CD4-positive, alpha-beta T cell treated with Interleukin-15 for 1 hour (primary cell): ENCODE measurements at places on chromosomes 12 and 14.

GRCh38 chr12:6838854-6839253 is 1.9 kb upstream of the GNB3 start:
- no peak for DNase-seq

GRCh38 chr12:117857632-117858612 is 110.9 kb downstream of the KSR2 start:
- peak; percentile 26 for DNase-seq

- peak; percentile 74 for DNase-seq
Observed at GRCh38 chr12:674272-674781, 11.1 kb upstream of the NINJ2 start.

- no peak for DNase-seq
Observed at GRCh38 chr14:75322746-75323145, 44.1 kb downstream of the FOS start.

- DNase-seq, result no peak
Observed at GRCh38 chr12:49803693-49804450, 24.3 kb downstream of the NCKAP5L start.

DNA sequence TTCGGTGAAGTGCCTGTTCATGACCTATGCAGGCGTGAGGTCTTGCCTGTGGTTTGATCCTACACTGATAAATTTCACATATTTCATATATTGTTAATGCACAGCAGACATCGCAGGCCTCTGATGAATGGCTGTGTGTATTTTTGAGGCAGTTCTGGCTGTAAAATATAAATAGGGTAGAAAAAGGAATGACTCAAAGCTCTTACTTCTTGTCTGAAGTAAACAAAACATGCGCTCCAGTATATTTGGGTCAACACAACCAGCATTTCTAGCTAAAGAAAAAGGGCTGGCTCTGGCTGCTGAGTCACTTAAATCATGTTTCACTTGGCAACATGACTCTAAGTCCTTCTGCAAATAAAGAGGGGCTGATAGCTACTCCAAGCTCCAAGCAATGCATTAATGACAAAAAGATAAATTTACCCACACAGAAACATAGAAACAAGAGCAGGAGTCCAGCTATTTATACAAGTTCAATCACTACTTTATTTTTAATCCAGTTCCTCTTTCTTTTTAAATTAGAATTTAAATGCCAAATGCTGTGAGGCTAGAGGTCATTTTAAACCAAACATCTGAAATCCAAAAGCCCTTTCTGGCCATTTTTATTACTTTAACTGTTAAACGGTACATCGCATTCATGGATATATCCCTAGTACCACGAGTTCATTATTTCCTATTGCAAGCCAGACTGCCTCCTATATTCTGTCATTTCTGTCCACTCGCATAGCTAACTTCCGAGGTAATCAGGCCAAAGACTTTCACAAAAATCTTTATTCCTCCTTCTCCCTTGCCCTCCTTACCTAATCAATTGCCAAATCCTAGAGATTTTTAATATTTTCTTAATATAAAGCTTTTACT is 54.3 kb upstream of the TMCC3 start:
- DNase-seq, result no peak

DNA sequence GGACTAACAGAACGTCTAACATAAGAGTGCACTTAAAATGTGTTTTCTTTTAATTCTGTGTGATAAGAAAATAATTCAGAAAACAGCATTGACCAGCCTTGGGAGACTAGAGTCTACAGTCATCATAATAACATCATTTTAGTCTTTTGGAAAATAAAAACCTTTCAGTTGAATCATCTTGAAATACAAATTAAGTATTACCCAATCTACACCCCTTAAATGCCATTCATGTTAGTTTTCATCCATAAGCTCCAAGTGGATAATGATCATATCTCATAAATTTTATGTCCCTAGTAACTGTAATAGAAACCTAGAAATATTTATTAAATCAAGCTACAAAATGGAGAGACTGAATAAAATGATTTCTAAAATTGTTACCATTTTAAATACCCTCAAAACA is 32.4 kb downstream of the EPS8 start:
- no peak for DNase-seq

DNA sequence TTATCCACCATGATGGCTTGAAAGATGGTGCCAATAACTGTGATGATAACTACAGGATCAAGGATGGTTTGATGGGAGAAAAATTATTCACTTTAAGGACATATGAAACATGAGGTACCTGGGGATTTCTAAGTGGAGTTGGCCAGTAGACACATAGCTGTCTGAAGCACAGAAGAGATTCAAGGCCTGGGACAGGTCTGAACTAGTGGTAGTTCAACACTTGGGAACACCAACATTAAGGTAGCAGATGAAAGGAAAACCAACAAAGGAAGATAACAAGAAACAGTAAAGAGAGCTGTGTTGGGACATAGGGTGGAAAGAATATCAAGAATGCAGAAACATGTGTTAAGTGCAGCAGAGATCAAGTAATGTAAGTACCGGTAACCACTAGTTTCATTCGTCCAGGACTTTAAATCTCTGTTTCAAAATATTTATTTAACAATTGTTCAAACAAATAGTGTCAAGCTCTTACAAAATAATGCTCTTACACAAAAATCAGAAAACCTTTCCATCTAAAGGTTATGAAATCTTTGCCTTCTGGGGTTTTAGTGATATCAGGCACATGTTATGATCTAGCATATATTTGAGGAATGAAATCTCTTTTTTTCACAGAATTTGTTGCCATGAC is 104.7 kb downstream of the ST8SIA1 start:
- no peak for DNase-seq

- DNase-seq, result no peak
Observed at GRCh38 chr14:92385561-92385960, 62.6 kb downstream of the SLC24A4 start.

DNA sequence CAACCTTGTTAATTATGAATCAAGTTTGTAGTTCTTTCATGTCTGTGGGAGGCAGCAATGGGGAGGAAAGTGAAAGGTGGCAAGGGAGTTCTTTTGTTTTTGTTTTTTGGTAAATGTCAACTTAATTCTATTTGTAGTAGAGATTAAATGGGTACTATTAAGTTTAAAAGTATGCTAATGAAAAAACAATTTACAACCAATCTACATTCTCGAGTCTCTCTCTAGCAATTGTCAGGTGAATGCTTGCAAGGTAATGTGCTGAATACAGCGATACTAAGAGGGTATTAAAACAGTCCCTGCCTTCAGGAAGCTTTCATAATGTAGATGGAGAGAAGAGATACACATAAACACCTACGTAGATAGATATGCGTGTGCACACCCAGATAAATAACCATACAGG is 1.6 kb upstream of the DACT1 start:
- no peak for DNase-seq

DNA sequence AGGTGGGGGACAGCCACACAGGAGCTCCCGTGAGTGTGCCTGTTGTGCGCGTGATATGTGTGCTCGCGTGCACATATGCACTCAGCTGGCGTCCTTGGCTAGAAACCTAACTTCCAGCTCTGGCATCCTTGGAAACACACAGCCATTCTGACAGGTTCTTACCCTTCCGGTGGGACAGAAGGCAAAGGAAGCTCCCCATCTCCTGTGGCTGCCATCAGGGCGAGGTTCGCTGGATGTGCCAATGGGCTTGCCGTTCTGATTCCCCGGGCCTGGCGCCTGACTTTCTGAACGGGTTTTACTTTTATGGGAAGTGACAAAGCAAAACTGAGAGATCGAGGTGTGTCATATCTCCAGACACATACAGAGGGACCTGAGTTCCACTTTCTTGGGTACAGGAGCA is 124.7 kb downstream of the PAPOLA start:
- DNase-seq, result no peak

DNA sequence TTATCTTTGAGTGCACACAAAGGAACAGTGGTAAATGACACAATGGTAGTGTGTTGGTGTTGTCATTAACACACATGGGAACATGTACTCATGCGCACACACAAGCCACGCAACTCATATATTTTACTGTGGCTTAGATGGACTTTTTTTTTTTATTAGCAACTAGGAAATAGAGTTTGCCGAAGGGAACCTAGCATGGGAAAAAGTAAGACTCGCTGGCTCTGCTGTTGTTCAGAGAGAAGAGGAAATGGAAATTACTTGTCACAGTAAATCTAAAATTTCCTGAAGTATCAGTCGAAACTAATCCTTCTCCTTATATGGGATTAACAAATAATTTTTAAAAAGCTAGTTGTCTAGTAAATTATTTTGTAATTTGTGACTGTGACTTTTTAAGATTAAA is 33.7 kb upstream of the IL22 start:
- no peak for DNase-seq

DNA sequence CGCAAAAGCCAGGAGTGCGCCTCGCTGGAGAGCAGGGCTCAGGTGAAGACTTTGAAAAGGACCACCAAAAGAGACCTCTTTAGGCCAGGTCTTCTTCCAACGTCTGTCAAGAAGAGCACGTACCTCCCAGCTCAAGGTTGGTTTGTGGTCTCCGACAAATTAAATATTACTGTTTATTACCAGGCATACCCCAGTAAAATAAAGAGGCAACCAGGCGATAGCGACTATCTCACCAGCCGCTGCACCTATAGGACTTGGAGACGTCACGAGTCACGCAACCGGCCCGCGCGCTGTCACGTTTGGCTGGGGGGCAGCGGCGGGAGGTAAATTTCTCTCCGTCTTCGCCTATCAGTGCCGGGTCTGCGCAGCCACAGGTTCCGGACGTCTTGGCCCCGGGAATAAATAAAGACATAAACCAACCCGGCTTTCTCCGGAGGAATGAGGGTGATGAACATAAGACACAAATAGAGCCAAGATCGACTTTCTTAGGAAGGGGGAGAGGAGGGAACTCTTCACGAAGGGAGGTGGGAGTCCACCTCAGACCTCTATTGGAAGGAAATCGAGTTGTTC is 2.0 kb upstream of the TBX5 start:
- no peak for DNase-seq

- DNase-seq, result no peak
Observed at GRCh38 chr14:96792003-96792402, 5.2 kb upstream of the VRK1 start.

DNA sequence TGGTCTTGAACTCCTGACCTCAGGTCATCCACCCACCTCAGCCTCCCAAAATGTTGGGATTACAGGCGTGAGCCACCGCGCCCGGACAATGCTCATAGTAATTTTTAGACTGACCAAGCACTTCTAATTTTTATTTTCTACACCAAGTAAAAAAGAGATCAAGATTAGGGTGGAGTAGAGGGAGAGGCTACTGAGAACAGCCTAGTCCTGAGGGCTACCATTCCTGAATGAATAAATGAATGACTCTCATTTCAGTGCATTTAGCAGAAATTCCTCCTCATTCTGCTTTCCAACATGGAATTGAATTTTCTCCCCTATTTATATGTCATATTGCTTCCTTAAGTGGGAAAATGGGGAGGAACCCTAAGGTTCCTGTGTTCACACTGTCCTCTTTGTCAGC is 26.4 kb downstream of the BBOF1 start:
- no peak for DNase-seq

DNA sequence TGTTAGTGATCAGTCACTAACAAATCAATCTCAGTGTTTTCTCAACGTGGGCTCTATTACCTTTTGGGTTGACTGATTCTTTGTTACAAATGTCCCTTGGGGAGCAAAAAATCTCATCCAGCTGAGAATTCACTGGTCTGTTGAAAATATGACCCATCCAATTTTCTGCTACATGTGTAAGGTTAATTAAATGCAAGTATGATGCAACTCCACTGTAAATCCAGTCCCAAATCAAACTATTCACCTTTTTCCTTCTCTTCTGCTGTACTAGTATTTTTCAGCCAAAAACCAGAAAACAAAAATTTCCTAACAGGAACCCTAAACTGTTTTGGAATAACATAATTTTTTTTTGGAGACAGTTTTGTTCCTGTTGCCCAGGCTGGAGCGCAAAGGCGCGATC is 2.2 kb downstream of the ERH start:
- DNase-seq, result no peak

- DNase-seq, result no peak
Observed at GRCh38 chr14:91466192-91466591, 43.9 kb downstream of the PPP4R3A start.

GRCh38 chr14:104250175-104250574 is 111.8 kb downstream of the KIF26A start:
- no peak for DNase-seq

DNA sequence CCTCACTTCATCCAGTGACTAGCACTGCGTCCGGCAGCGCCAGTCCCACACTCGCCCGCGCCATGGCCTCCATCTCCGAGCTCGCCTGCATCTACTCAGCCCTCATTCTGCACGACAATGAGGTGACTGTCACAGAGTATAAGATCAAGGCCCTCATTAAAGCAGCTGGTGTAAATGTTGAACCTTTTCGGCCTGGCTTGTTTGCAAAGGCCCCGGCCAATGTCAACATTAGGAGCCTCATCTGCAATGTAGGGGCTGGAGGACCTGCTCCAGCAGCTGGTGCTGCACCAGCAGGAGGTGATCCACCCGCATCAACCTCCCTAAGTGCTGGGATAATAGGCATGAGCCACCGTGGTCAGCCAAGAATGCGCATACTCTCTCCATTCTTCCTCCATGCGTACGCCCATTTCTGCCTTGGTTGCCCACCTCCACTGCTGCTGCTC is 59.9 kb downstream of the IRF2BPL start:
- no peak for DNase-seq

DNA sequence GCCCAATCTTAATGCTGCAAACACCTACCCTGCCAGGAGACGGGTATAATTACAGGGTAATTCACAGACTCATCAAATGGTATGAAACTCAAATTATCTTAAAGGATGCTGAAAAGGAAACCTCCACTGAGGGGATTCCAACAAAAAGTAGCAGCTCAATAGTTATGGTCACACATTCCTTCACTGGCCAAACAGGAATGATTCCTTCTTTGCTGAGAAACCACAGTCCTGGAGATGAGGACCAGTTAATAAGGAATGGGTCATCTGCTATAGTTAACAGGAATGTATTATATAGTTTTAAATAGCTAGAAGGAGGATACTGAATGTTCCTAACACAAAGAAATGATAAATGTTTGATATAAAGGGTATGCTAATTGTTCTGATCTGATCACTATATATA is 136.9 kb downstream of the STXBP6 start:
- no peak for DNase-seq

- DNase-seq, result no peak
Observed at GRCh38 chr14:90609376-90609775, 206.9 kb downstream of the TTC7B start.

DNA sequence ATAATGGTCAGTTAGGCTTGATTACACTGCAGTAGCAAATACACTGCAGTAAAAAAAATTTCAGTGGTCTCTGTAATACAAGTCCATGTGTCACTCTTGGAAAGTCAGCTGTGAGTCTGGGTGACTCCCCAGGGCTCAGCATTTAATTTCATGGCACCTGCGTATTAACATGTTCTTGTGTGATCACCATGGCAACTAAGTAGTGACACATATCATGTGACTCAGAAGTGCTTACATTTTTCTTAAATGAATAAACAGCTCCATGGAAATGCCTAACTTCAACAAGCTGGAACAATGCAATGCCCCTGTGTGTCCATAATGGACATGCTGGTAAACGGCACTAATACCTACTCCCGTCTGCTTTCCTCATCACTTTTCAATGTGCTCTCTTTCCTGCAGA is 88.5 kb upstream of the ANO4 start:
- DNase-seq, result no peak

GRCh38 chr14:31128601-31129526 is 78.7 kb downstream of the HECTD1 start:
- DNase-seq, result no peak
